ENCODE measurements at places on chromosomes 3 and 15.

GRCh38 chr3:69986419-69986818 lies 13.1 kb upstream of the SAMMSON start:
- DNase-seq: peak; percentile 37

DNA sequence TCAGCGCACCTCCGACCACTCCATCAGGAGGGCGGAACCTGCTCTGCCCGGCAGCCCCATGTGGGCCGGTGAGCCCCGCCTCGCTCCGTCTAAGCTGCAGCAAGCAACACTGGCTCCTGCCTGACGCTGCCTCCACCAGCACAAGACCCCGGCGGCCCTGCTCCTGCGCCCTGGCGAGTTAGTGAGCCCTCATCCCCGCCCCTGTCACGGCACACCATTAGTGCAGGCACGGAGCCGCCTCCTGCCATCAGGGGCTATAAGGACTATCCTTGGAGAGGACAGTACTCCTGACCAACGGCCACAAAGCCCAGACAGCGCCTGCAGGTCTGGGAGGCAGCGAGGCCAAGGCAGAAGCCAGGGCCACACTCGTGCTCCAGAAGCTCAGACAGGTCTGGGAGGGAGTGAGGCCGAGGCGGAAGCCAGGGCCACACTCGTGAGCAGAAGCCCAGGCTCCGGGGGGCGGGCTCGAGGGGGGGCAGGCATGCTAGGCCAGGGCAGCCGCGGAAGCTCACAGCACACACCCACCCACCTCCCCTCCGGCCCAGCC lies 39.4 kb downstream of the TNK2 start:
- DNase-seq: no peak

DNA sequence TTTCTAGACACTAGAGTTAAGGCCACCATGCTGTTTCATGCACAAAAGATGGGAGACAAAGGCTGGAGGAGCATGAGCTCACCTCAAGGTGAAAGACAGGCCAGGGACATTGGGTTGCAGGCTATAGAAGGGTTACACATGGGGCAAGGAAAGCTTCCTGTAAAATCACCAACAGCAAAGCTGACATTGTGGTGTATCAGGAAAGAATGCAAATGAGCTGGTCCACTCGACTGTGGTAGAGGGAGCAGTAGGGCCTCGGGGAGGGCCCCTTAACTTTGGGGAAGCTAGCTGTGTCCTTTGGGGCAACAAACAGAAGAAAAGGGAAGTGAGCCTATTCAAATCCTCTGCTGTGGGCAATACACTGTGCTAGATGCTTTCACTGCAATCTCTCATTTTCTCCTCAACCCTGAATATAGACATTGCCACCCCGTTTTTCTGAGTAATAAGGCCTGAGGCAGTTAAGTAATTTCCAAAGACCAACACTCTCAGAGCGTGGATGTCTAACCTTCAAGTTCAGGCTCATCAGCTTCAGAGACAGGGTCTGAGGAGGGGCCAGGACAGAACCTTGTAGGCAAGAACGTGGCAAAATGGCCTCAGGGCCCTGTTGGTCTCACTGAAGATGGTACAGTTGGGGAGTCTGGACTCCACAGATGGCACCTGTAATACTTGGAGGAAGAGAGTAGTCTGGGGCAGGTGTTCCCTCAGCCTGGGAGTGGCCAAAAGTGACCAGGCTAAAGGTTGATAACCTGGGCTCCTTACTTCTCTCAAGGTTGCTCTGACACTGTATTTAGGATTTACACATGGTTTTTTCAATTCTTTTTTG lies 24.1 kb downstream of the CX3CR1 start:
- no peak for DNase-seq

DNA sequence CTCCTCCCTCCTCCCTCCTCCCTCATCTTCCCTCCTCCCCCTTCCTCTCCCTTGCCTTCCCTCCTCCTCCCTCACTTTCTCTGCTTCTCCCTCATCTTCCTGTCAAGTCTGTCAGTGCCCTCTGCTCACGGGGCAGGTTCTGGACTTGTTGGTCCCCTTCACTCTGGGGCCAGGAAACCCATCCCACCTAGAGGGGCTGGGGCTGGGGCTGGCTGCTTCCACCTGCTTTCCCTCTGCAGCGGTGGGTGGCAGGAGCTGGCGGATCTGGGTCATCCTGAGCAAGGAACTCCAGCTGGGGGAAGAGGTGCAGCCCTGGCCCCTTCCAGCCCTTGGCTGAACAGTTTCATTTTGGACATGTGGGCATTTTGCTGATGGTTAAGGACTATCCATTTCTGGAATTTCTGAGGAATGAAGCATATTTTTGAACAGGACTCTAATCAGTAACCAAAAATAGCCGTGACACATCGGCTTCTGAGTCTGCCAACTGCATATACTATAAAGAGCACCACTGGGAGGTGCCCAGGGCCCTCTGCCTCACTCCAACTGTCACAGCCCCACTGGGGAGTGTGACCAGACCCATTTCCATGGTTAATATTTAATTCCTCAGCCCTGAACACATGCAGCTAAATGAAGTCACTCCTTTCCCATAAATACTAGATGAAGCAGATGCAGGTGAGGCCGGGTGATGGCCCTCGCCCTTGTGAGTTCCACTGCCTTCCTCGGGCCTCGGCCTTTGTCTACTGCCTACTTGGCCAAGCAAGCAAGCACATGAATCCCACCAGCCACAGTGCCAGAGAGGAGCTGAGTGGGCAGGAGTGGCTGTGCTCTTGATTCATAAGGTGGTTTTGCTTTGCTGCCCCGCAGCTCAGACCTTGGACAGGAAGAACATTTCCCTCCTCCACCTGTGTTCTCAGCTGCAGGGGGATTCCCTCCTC lies 39.8 kb downstream of the CHDH start:
- DNase-seq: peak; percentile 81

DNA sequence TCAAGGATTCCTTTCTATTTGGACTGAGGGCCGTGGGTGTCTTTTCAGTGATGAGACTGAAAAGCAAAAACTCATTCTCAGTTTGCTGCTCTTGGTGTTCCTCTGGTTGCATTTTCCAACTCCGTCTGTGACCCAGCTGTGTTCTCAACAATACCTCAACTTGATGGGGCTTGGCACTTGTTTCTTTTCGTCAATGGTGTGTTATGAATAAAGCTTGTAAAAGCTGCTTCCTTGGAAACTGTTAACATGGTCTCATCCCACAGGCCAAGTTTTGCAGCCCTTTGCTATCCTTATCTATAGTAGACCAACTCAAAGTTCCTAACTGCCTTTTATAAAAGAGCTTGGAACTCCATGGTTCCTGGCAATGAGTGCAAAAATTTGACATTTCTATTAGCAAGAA lies 142.5 kb upstream of the UBE2E1 start:
- DNase-seq: no peak

DNA sequence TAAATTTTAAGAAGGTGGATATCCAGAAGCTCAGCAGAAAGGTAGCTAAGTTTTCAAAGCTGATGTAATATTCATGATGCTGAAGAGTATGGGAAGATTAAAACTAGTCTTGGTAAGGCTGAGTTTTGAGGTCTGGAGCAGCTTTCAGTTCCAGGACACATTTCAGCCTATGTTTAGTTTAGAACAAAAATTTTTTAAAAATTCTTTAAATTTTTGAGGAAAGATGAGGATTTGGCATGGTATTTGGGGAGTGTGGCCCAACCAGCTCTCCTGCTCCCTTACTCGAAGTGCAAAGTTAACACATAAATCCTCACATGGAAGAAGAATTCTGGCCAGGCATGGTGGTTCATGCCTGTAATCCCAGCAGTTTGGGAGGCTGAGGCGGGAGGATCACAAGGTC lies 1039.1 kb downstream of the NAALADL2 start:
- DNase-seq: no peak

DNA sequence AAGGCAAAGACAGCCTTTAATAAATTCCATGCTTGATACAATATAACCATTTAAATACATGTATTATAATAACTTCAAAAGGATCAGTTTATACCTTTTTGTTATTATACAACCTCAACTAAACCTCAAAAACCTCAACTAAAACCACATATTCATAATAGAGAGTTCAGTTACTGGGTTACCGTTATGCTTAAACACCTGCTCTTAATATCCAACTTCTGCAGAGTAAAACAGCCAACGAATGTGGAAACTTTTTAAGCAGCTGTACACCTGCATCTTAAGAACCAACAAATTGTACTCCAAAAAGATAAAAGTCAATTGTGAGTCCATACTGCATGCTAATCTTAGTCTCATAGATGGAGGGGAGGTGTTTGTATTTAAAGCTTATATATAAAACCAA lies 53.5 kb downstream of the TFDP2 start:
- no peak for DNase-seq

DNA sequence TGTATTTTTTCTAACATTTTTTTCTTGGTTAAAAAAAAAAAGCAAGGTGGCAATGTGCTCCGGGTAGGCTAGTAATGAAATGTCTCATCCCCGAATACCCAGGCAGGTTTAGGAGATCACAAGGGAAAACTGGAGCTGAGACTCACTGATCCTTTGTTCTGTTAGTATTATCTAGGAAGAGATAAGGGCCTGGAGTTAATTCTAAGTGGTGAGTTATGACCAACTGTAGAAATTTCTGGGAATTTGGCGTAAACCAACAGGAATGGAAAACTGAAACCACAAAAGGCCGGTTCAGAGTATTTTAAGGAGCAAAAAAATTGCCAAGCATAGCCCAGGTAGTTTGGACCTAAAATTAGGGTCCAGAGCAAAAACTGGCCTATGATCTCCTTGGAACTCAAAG lies 12.4 kb downstream of the PPM1M start:
- peak; percentile 52 for DNase-seq

DNA sequence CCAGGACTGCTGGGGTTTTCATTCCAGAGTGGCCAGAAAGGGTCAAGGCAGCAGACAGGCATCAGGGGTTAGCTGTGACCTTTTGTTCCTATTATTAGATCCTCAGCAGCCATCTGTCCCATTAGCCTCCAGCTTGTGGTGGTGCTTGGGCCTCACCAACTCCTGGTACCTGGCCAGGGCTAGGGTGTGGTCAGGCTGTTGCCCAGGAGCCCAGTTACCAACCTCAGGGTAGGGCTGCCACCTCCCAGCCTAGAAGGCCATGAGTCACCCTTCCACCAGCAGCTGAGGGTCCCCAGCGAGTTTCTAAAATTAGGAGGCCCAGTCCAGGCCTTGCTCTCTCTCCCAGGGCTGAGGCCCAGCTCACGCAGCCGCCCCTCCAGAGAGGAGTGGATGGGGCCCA lies 12.2 kb downstream of the TMEM43 start:
- DNase-seq: peak; percentile 41

DNA sequence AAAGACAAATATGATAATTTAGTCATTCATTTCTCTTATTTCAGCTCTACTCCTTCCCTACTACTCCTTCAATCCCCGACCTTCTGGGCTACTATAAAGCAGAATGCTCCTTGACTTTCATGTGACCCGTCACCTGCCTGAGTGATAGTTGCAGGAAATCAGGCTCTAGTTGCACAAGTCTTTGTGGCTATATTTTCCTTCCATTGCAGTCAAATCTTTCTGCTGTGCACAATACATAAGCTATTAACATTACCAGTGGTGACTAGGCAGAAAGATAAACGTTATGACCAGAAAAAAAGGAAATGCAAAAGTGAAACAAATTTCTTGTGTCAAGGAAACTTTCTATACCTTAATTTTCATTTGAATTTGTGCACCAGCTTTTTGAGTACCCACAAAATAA lies 2.3 kb downstream of the SUCNR1 start:
- no peak for DNase-seq

DNA sequence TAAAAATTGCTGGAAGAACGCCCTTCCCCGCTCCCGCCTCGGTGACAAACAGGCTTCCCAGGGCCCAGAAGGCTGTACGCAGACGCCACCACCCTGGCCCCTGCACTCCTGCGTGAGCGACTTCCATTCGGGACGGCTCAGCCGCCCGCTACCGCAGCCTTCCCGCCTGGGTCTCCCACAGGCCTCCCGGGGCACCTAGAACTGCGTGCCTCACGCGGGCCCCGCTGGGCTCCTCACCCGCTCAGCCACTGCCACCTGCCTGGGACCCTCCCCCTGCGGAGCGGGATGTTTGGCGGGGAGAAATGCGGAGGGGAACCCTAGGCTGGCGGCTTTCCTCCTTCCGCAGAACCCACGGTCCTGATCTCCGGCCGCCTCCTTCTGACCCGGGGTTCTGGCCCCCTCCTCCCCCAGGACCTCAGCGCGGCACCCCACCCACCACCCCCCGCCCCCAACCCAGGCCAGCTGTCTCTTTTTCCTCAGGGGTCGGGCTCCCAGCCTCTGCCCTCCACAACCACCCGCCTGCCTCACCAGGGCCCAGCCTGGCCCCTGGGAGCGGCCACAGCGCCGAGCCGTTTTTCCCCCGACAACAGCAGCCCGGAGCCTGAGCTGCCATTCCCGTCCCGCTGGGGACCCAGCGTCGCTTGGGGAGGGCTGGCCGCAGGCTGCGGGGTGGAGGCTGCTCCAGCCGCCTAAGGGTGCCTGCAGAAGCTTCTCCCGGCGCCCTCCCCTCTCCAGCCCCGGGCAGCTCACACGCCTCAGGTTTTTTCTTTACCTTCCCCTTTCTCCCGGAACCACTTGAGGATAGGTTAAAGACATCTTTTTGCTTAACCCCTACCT lies 27.6 kb upstream of the RAB7A start:
- DNase-seq: peak; percentile 57

- DNase-seq: no peak
Measured at GRCh38 chr3:178318941-178319816, 217.1 kb upstream of the KCNMB2 start.

GRCh38 chr3:113541519-113541918 lies 9.2 kb downstream of the SIDT1 start:
- DNase-seq: no peak

DNA sequence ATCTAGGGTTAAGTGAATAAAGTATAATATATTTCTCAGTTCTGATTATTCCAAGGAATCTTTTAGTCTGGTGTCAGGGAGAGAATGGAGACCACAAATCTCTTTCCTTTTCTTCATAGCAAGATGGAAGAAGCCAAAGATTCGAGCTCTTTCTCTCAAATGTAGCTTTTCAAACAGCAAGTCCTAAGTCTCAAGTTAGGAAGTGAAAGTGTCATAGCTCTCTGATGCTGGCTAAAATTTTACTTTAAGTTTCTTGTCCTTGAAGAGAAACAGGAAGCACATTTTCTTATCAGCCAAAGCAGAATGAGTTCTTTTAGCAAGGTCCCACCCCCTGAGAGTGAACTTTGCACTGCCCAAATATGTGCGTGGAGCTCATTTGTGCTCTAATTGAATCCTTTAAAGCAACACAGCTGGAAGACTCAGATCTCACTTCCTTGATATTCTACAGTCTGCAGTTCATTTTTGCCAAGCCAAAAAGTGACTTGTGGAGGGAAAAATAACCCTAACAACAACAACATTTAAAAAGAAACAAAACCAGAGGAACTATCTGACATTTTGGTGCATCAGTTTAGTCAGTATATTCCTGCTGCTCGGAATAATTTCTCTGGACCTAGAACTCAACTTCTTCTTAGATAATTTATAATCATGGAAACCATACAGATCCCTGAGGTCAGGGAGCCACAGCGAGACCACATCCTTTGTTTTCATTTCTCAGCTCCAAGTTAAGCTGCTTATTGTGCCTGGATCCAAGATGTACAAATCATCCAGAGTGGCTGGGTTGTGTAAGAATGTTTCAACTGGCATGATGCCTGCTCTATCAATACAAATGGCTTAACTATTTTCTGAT lies 238.7 kb upstream of the P2RY1 start:
- peak; percentile 81 for DNase-seq

GRCh38 chr3:11509173-11510000 lies 134.3 kb downstream of the VGLL4 start:
- peak; percentile 89 for DNase-seq
